ENCODE measurements at places on chromosomes 11 and 22.

- no peak for DNase-seq
These were observed 20.6 kb downstream of the MRGPRG start for GRCh38 chr11:3197878-3198528.

- DNase-seq: no peak
These were observed 77.6 kb upstream of the RTL6 start for GRCh38 chr22:44575381-44576268.

DNA sequence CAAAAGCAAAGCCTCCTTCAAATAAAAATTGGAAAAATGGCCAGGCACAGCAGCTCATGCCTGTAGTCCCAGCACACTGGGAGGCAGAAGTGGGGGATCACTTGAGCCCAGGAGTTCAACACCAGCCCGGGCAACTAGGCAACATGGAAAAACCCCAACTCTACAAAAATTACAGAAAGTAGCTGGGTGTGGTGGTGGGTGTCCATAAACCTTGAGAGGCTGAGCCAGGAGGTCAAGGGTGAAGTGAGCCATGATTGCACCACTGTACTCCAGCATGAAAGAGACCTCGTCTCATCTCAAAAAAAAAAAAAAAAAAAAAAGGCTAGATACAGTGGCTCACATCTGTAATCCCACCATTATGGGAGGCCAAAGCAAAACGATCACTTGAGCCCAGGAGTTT lies 22.3 kb downstream of the DDX6 start:
- DNase-seq: no peak

- no peak for DNase-seq
These were observed 37.4 kb downstream of the PRR5L start for GRCh38 chr11:36333468-36333867.

DNA sequence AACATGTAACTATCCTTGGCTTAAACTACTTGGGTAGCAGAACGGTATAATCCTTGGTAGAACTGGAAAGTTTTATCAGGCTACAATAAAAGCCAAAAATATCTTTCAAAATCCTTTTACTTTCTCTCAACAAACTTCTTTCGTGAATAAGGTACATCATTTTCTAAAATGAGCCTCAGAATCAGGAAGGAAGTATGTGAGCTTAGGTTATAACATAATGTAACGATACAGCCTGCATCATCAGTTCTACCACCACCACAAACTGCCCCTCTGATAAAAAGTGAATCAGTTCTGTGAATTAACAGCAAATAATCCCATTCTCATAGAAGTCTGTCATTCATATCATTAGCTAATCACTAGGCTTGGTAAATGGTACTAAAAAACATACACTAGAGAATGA lies 244.3 kb downstream of the SBF2 start:
- DNase-seq: no peak

DNA sequence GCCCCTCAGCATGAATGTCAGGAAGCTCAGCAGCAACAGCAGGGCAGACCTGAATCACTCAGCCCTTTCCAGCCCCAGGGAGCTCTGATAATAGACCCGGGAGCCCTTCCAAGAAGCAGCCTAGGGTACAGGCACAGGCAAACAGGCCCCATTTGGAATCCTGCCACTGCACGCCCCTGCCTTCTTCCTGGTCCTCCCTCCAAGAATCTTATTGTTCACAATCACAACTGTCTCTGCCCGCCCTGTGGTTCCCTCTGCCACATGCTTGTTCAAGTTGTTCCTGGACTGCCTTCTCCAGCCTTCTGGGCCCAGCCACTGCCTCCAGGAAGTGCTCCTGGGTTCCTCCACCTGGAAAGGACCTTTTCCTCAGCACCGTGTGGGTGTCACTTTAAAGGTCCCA lies 54.6 kb downstream of the LRRC32 start:
- no peak for DNase-seq

- DNase-seq: no peak
These were observed 357.2 kb downstream of the TMEM135 start for GRCh38 chr11:87394924-87395323.

DNA sequence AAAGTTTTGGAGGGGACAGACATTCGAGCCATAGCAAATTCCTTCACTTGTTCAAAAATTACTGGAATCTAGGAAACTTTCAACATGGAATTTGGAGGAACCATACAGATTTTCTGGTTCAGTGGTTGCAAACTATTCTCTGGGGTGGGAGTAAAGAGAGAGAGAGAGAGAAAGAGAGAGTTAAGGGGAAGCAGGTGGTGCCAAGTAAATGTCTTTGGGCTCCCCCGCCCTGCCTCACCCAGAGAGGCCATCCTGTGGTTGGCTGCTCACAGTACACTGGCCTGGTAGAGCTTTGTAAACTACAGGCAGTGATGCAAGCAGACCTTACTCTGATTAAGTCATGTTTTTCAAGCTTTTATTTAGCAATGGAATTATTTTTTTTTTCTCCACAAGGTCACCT lies 82.6 kb downstream of the ADAMTS15 start:
- no peak for DNase-seq

Data from Panc1 (cell line).